Activated CD4-positive, alpha-beta memory T cell treated with anti-CD3 and anti-CD28 coated beads, Interleukin-2, amount 10 ng/mL, durations not matched to agents 7 days and 5 days (primary cell): ENCODE measurements at places on chromosomes 12 and 14.

GRCh38 chr14:24351517-24351916, 11.7 kb upstream of the RIPK3 start:
- H3K4me3 ChIP-seq, result no peak overlapping the region
- no peaks in the 10 kb centered on the region for H3K36me3 ChIP-seq
- H3K27me3 ChIP-seq, result peaks cover 57% of the 10 kb centered on the region
- H3K27ac ChIP-seq, result no peak overlapping the region

DNA sequence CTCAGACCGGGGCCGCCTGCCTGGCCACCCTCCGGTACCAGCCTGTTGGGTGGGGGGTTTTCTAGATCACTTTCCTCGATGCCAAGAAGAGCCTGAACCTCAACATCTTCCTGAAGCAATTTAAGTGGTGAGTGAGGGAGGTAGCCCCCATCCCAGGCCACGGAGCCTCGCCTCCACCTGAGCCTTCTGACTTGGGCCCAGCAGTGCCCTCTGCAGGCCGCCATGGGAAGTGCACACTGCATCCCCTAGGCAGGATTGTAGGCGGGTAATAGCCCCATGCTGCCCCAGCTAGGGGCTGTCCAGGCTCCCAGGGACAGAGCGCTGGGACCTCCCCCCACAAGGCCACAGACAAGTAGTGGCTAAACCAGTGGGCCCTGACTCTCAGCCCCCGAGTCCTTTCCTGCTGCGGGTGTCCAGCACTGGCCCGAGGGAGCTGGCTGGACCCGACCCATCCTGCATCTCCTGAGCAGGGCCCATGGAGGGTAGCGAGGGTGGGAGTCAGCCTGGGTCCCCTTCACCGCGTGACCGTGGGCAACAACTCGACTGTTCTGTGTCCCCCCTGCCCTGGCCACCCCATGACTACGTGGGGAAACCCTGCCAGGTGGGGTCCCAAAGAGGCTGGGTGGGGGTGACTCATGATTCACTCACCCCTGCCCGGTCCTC, 15.3 kb upstream of the ADSS1 start:
- peaks cover 12% of the 10 kb centered on the region for H3K36me3 ChIP-seq
- H3K4me1 ChIP-seq, result peaks cover 2% of the 10 kb centered on the region
- H3K4me3 ChIP-seq, result no peak overlapping the region
- no peaks in the 10 kb centered on the region for H3K27me3 ChIP-seq

GRCh38 chr14:100238419-100239210, at the start of gene YY1:
TSS of gene YY1 (plus strand) at chr14:100239144. CDS start at chr14:100239245, 101 bp downstream.
- peak within 1 kb of the TSS; percentile 99 for H3K27ac ChIP-seq
- no peaks in the 10 kb centered on the region for H3K27me3 ChIP-seq
- DNase-seq, result peak; percentile 99
- H3K36me3 ChIP-seq, result peaks cover 59% of the 10 kb centered on the region

DNA sequence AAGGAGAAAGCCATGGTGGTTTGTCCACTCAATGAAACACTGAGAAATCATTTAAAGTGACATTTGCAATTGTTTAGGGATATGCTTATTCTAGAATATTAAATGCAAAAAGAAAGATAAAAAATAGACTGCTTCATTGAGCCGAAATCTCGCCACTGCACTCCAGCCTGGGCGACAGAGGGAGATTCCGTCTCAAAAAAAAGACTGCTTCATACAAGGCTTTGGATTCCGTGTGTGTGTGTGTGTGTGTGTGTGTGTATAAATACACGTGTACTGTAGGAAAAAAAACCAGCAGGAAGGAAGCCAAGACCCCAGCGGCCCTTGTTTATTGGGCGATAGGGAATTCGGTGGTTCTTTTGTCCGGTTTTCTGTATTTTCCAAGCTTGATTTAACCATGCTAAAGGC, 3.2 kb upstream of the ZNF839 start:
- no peaks in the 10 kb centered on the region for H3K27me3 ChIP-seq
- peak; percentile 42 for DNase-seq
- peaks cover 65% of the 10 kb centered on the region for H3K4me1 ChIP-seq
- peaks cover 2% of the 10 kb centered on the region for H3K36me3 ChIP-seq

GRCh38 chr12:3222306-3222705, 145.1 kb downstream of the TSPAN9 start:
- DNase-seq, result no peak
- H3K4me1 ChIP-seq, result no peaks in the 10 kb centered on the region
- peaks cover 2% of the 10 kb centered on the region for H3K27me3 ChIP-seq
- H3K36me3 ChIP-seq, result no peaks in the 10 kb centered on the region
- no peak overlapping the region for H3K4me3 ChIP-seq

GRCh38 chr12:91763654-91764370, 381.8 kb downstream of the BTG1 start:
- H3K4me1 ChIP-seq, result no peaks in the 10 kb centered on the region
- H3K36me3 ChIP-seq, result no peaks in the 10 kb centered on the region
- no peaks in the 10 kb centered on the region for H3K27me3 ChIP-seq
- DNase-seq, result no peak

GRCh38 chr12:512933-513332, 53.2 kb downstream of the B4GALNT3 start:
- H3K27ac ChIP-seq, result no peak overlapping the region
- no peaks in the 10 kb centered on the region for H3K36me3 ChIP-seq
- DNase-seq, result no peak
- H3K4me1 ChIP-seq, result no peaks in the 10 kb centered on the region
- H3K4me3 ChIP-seq, result no peak overlapping the region

GRCh38 chr12:127150028-127150427, 1116.9 kb upstream of the TMEM132C start:
- no peak for DNase-seq
- peaks cover 6% of the 10 kb centered on the region for H3K4me1 ChIP-seq
- H3K36me3 ChIP-seq, result no peaks in the 10 kb centered on the region

DNA sequence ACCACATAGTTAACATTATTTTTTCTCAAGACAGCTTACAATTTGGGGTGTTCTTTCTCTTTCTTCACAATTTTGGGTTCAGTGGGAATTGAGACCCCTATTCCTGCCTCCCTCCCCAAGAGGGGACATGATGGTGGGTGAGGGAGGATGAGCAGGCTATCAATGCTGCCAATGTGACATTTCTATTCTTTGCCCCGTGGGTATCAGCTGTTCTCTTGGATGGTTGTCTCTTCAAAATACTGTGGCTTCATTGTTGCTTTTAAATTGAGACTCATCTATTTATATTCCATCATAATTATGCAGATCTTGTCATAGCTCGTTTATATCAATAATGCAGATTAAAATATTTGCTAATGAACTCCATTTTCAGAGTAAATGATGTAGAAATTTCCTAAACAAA, 56.5 kb upstream of the ANO4 start:
- no peak overlapping the region for H3K27ac ChIP-seq
- DNase-seq, result no peak
- H3K4me3 ChIP-seq, result no peak overlapping the region
- no peaks in the 10 kb centered on the region for H3K36me3 ChIP-seq
- H3K27me3 ChIP-seq, result peaks cover 9% of the 10 kb centered on the region
- no peaks in the 10 kb centered on the region for H3K4me1 ChIP-seq

- H3K4me3 ChIP-seq, result no peak overlapping the region
- peaks cover 26% of the 10 kb centered on the region for H3K27me3 ChIP-seq
- H3K27ac ChIP-seq, result no peak overlapping the region
- DNase-seq, result no peak
Observed at GRCh38 chr14:72618424-72618823, 275.5 kb downstream of the DPF3 start.

DNA sequence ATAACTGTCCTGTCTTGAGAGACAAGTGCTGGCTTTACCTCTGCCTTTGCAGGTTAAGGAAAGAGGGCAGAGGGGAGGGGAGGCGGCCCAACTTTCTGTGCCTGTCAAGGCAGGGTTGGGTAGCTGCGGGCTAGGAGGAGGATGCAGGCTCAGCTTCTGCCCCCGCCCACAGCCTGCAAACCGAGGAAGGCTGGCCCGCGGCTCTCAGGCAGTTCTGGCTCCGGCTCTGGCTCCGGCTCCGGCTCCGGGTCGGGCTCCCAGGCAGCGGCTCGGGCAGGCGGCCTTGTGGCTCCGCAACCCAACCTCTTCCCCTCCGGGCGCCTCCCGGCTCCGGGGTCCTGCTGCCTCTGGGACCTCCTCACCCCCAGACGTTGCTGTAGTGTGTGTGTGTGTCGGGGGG, 92.9 kb downstream of the TMEM30B start:
- H3K27me3 ChIP-seq, result peaks cover 34% of the 10 kb centered on the region
- peak; percentile 27 for DNase-seq
- peaks cover 30% of the 10 kb centered on the region for H3K4me1 ChIP-seq
- peak overlapping the region; percentile 5 for H3K4me3 ChIP-seq
- no peak overlapping the region for H3K27ac ChIP-seq

DNA sequence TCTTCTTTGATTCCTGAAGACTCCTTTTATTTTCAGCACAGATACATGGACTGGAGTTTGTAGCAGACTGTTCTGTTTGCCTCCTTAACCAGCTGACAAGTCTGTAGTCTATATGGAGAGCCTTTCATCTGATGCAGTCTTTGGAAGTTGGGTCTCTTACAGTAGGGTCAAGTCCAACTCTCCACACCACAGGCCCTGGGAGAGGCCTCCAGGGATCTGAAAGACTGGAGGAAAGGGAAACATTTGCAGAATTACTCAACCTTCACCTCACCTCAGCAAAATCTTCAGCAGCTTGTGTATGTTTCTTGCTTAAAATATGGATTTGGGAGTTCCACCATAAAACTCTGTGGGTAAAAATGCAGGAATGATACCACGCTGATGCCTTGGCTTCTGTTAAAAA, 188.4 kb downstream of the MSRB3 start:
- no peaks in the 10 kb centered on the region for H3K4me1 ChIP-seq
- DNase-seq, result no peak
- H3K27ac ChIP-seq, result no peak overlapping the region
- H3K27me3 ChIP-seq, result no peaks in the 10 kb centered on the region
- H3K36me3 ChIP-seq, result no peaks in the 10 kb centered on the region
- no peak overlapping the region for H3K4me3 ChIP-seq

GRCh38 chr14:24164518-24164991, 3.5 kb downstream of the IRF9 start:
- DNase-seq, result no peak
- peaks cover 71% of the 10 kb centered on the region for H3K4me1 ChIP-seq
- peaks cover 87% of the 10 kb centered on the region for H3K36me3 ChIP-seq
- peak overlapping the region; percentile 58 for H3K27ac ChIP-seq

GRCh38 chr14:99910337-99911309, 117.4 kb downstream of the EML1 start:
- DNase-seq, result no peak
- H3K27me3 ChIP-seq, result peaks cover 16% of the 10 kb centered on the region
- H3K36me3 ChIP-seq, result no peaks in the 10 kb centered on the region
- H3K4me3 ChIP-seq, result no peak overlapping the region
- H3K4me1 ChIP-seq, result no peaks in the 10 kb centered on the region
- no peak overlapping the region for H3K27ac ChIP-seq

GRCh38 chr14:68934066-68934465, 45.0 kb downstream of the ACTN1 start:
- H3K4me3 ChIP-seq, result no peak overlapping the region
- DNase-seq, result no peak
- no peaks in the 10 kb centered on the region for H3K36me3 ChIP-seq
- no peak overlapping the region for H3K27ac ChIP-seq
- no peaks in the 10 kb centered on the region for H3K27me3 ChIP-seq

- H3K4me3 ChIP-seq, result no peak overlapping the region
- DNase-seq, result no peak
- H3K27ac ChIP-seq, result no peak overlapping the region
- H3K36me3 ChIP-seq, result no peaks in the 10 kb centered on the region
- H3K27me3 ChIP-seq, result no peaks in the 10 kb centered on the region
- no peaks in the 10 kb centered on the region for H3K4me1 ChIP-seq
Observed at GRCh38 chr14:65813760-65814384, 401.3 kb downstream of the FUT8 start.

DNA sequence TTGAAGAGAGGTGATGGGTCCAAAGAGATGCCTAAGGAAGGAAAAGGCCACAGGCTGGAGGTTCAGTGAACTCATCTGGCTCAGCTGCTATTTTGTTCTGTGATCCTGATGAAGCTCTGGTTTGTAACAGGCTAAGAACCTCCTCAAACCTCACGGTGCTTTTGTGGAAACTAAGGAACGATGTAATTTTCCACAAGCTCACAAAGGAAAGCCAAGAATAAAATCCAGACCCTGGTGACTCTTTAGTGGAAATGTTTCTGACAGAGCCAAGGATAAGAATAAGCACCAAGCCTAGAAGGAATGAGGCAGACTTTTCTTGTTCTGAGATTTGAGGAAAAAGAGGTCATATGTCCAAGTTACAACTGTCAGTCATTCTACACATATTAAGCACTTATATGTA, 93.6 kb downstream of the SLC24A4 start:
- no peaks in the 10 kb centered on the region for H3K36me3 ChIP-seq
- no peak overlapping the region for H3K27ac ChIP-seq
- H3K4me3 ChIP-seq, result no peak overlapping the region
- H3K4me1 ChIP-seq, result no peaks in the 10 kb centered on the region
- no peak for DNase-seq

- H3K27ac ChIP-seq, result no peak overlapping the region
- H3K4me3 ChIP-seq, result no peak overlapping the region
- no peaks in the 10 kb centered on the region for H3K27me3 ChIP-seq
- H3K4me1 ChIP-seq, result no peaks in the 10 kb centered on the region
Observed at GRCh38 chr14:68576496-68577244, 216.2 kb downstream of the ZFP36L1 start.

DNA sequence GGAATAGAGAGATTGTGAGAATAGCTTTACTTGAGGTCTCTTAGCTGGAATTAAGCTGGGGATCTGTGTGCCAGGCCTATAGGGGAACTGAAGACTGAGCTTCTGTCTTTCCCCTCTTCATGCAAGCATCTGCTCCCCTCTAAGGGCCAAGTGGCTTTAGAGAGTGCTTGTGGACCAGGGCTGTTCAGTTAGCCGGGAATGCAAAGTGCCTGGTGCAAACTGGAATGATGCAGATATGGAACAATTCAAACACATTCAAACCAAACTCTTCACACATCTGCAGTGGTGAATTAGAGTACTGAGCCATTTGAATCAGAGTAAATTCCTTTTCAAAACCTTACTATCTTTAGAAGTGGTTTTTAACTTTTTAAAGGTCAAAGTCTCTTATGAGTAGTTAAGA, 99.0 kb downstream of the LIN7A start:
- H3K4me1 ChIP-seq, result no peaks in the 10 kb centered on the region
- no peaks in the 10 kb centered on the region for H3K27me3 ChIP-seq
- H3K4me3 ChIP-seq, result no peak overlapping the region
- no peak overlapping the region for H3K27ac ChIP-seq
- no peaks in the 10 kb centered on the region for H3K36me3 ChIP-seq
- DNase-seq, result no peak

- H3K36me3 ChIP-seq, result peaks cover 3% of the 10 kb centered on the region
- no peak overlapping the region for H3K27ac ChIP-seq
- DNase-seq, result no peak
- H3K27me3 ChIP-seq, result no peaks in the 10 kb centered on the region
- H3K4me1 ChIP-seq, result peaks cover 51% of the 10 kb centered on the region
- no peak overlapping the region for H3K4me3 ChIP-seq
Observed at GRCh38 chr12:44830566-44831055, 45.5 kb downstream of the NELL2 start.
